ENCODE measurements at places on chromosomes 6 and 20. TPM values are rescaled to one million over a fixed set of nuclear protein-coding genes. Genes with fewer than 3 reads are reported as not detected.

DNA sequence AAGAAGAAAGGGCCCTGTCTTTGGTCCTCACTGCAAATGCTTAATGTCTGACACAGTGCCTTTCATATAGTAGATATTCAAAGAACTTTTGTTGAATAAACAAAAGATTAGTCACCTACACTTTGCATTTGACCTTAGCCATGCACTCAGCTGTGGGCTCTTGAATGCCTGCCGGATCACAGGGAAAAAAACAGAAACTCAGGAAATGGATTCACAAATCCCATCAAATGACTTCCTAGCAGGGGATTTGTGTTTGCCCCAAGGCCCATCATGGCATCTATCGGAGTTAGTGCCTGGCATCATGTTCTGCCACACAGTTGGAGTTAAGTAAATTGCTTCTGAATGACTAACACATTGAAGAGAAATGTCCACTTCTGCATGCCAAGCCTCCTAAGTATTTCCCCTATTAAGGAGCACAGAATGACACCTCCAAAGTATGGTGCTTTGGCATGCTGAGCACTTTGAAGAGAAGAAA, 72.3 kb upstream of the DST start:
- DNase-seq: no peak

Gene PRPH2
- polyA plus RNA-seq: 3.2 TPM

GRCh38 chr6:31898383-31899011, 999 bp upstream of the EHMT2 start:
- no peak for DNase-seq

GRCh38 chr6:37102299-37103168, 67.4 kb upstream of the PIM1 start:
- peak; percentile 80 for DNase-seq

Gene SMAP1
- 31.5 TPM for polyA plus RNA-seq

DNA sequence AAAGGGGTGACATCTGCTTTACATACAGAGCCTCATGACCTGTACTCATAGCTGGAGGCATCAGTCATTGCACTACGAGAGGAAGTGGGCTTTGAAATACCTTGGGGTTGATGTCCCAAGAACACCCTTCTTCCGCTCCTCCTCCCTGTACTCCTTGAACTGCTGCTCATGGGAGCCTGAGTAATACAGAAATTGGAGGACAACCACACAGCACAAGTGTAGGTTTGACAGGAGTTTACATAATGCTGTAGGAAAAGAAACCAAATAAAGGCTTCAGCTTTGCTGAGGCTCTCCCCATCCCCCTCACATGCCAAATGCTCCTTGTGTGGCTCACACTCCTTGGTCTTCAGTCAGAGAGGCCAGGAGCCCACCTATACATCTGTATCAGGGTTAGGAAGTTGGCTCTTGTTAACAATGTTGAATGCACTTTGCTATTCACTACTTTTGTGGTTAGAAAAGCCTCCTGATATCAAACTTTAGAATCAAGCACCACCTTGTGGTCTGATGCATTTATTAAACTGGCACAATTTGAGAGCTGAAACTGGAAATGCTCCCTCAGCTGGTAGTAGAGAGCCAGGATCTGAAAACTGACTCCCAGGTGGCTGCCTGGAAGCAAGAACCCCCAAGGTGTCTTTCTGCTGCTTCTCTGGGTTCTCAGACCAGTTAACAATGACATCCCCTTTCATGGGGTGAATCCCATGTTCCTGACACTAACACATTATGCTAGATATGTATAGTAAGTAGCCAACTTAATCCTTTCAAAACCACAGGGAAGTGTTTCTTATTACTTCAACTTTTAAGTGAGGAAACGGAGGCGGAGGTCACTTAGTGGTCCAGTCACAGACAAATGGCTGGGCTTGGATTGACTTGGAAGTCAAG, 56.2 kb upstream of the EDN1 start:
- DNase-seq: peak; percentile 73

Gene PTK6
- 0.49 TPM for polyA plus RNA-seq

- DNase-seq: no peak
These were observed 56.3 kb downstream of the TSHZ2 start for GRCh38 chr20:53028337-53029007.

Gene SLC22A2
- polyA plus RNA-seq: 12.8 TPM

DNA sequence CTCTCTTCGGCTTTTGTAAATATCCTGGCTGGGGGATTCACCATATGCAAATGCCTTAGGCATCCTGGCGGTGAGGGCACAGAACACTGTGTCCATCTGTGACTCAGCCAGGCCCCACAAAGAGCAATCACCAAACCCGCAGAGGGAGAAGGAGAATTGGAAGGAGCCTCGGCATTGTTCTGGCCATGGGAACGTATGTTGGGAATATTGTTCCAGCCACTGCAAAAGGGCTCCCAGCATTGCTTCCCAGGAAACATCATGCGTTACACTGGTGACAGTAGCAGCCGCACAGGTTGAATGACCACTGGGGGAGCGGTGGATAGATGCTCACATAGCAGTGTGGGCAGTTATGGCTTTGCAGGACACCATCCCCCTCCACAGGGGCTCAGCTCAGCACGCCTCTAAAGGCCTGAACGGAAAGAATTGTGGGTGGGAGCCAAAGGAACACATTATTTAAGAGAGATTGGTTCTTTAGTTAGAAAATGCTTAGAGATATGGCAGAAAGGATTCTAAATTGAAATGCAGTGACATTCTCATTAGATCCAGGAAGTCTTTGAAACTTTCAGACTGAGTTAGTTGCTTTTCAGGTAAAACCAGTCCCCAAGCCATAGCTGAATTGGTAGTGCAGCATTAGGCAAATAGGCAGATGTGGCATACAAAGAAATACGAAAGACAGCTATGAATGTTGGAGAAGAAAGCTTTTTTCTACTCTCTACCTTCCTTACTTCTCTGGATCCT, 104.3 kb downstream of the RNF144B start:
- no peak for DNase-seq

Gene HLA-DOA
- 5.4 TPM for polyA plus RNA-seq

- DNase-seq: no peak
These were observed 135.1 kb upstream of the COL21A1 start for GRCh38 chr6:56382416-56382940.

DNA sequence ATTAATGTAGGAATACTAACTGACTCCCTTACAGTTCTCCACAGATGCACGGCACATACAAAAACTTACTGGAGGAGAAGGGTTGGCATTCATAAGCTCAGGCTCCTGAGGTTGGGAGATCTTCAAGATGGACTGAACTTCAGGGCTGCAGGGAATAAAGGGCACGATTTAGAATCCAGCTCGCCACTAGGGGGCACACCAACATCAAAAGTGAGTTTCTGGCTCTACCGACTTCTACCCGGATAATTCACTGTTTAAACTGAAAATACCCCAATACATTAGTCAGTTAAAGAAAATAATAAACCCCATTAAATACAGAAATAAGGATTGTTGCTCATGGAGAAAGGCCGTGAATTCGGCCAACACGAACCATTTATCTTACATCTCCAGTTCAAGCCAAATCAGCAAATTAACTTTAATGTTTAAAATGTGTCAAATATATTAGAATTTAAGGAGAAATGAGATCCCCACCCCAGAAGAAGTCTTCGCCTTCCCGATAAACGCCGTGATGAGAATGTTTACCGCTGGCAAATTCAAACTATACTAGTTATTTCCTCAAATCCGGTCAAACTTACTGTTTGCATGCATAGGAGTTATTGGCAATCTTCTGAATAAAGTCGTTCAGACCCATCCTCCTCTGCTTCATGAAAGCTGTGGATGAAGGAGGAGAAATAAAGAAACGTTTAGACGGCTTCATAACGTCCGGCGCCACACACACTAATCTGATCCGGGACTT, 121.7 kb upstream of the SLC2A12 start:
- no peak for DNase-seq

DNA sequence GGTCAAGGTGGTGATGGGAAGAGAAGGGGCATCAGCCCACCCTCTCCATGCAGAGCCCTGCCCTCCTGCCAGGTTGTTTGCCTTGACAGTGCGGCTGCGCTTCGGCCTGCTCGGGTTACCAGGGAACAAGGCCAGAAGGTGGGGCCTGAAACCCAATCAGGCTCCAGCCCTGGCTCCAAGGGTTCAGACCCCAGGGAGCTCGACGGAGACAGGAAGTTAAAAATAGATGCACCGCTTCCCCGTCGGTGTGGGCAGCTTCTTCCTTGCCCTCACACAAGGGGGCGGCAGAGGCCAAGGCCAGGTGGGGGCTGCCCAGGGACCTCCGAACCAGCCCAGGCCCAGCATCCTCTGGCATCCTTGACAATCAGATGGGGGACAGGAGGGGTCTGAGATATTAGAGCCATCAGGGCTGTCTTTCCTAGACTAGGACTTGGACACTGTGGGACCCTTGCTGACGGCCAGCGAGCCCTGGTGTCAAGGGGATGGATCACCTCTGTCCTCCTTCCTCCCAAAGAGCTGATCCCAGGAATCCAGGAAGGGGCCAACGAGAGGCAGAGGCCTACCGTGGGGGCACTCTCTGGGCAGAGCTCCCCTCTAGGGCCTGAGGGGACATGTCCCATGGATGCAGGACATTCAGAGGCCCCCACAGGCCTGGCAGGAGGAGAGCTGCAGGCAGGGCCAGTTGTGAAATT, 65.2 kb downstream of the RIPOR3 start:
- no peak for DNase-seq

DNA sequence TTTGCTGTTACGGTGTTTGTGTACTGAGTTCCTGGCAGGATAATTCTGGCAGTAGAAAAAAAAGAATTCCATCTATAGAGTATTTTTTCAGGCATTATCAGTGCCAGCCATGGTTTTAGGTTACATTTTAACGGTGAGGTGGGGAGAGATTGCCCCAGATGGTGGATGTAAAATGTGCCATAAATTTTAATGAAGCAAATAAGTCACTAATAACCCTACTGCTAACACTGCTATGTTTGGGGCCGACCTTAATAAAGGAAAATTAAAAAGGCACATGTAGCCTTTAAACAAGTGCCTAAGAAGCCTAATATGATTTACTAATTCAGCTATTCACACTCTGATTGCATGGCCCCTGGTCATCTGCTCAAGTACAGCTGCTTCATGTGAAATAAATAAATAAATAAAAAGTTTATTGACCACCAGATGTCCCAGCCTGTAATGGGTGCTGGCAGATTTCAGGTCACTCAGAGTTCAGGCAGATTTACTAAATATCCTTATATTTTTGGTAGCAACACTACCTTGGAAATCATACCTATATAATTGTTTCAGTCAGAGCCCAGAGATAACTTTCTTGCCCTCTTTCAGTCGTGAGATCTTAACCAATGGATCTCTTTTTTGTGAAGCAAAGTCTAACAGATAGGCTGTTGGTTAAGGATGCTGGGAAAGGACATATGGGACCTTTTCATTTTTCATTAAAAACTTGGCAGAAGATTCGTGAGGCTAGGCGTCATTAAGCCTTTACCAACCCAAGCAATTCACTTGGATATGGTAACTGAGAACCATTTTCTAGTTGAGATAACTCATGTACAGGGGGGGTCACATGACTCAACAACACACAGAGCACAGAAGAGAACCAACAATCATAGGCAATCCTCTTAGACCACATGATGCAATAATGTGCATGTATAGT, 495.0 kb upstream of the NRSN1 start:
- DNase-seq: no peak

DNA sequence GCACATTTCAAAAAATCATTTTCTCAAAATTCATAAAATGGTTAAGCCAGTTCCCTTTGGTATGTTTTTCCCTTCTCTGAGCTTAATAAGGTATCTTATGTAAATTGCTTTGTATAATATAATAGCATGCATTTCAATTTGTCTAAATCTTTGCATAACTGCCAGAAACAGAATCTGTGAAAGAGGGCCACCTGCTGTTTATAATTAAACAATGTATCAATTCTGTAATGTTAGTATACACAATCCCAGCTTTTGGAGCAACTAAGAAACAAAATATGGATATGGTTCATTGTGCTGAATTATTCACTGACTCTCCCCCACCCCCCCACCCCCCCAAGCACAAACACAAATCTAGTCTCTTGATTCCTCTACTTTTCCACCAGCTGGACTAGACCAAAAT, 54.8 kb downstream of the GPX5 start:
- no peak for DNase-seq

- no peak for DNase-seq
These were observed 15.7 kb upstream of the SLC13A3 start for GRCh38 chr20:46666818-46667515.

Data from right renal cortex interstitium (tissue), 3 donors.